Caco-2 (cell line): ENCODE measurements at places on chromosomes 1 and 21. TPM values are rescaled to one million over a fixed set of nuclear protein-coding genes. Genes with fewer than 3 reads are reported as not detected.
A peak's percentile ranks its signal among the peaks of the same experiment; 100 is the strongest.

The TEDDM1 gene
- not detected in 2 replicates for total RNA-seq

The PSMG1 gene
- total RNA-seq, result 86.2 and 95.3 TPM in 2 replicates

The TTC4 gene
- total RNA-seq, result 14.0 and 14.8 TPM in 2 replicates

The ZNF326 gene
- 31.7 and 32.3 TPM in 2 replicates for total RNA-seq

The TAL1 gene
- total RNA-seq, result 12.2 and 15.2 TPM in 2 replicates

The RXFP4 gene
- total RNA-seq, result not detected in 2 replicates

The TARS2 gene
- total RNA-seq, result 26.8 and 30.6 TPM in 2 replicates

The TCHH gene
- total RNA-seq, result 0.39 and 0.54 TPM in 2 replicates

The C1orf141 gene
- not detected in 2 replicates for total RNA-seq

The AIRE gene
- total RNA-seq, result not detected in 2 replicates

The BCAN gene
- total RNA-seq, result not detected in 2 replicates

GRCh38 chr1:32749771-32750170, 47.2 kb upstream of the SYNC start:
- DNase-seq, result no peak
- H3K36me3 ChIP-seq, result no peaks in the 10 kb centered on the region
- no peaks in the 10 kb centered on the region for H3K27me3 ChIP-seq
- H3K4me3 ChIP-seq, result no peak overlapping the region

DNA sequence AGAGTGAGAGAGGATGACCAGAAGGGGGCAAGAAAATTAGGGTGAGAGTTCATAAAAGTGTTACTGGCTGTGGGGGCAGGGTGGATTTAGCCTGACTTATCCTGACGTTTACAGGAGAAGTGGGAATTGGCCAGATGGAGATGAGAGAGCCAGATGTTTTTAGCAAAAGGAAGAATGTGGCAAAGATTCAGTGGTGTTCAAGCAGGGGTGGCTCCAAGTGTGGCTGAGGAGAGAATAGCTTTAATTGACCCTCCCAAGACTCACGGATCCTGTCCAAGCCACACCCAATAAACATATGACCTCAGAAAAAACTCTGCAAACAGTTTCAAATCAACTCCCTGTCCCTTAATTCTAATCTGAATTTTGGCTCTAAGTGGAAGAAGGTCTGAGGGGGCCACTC, 35.2 kb upstream of the EDEM3 start:
- no peak for DNase-seq
- H3K4me3 ChIP-seq, result no peak overlapping the region
- H3K27ac ChIP-seq, result no peak overlapping the region
- no peaks in the 10 kb centered on the region for H3K27me3 ChIP-seq

DNA sequence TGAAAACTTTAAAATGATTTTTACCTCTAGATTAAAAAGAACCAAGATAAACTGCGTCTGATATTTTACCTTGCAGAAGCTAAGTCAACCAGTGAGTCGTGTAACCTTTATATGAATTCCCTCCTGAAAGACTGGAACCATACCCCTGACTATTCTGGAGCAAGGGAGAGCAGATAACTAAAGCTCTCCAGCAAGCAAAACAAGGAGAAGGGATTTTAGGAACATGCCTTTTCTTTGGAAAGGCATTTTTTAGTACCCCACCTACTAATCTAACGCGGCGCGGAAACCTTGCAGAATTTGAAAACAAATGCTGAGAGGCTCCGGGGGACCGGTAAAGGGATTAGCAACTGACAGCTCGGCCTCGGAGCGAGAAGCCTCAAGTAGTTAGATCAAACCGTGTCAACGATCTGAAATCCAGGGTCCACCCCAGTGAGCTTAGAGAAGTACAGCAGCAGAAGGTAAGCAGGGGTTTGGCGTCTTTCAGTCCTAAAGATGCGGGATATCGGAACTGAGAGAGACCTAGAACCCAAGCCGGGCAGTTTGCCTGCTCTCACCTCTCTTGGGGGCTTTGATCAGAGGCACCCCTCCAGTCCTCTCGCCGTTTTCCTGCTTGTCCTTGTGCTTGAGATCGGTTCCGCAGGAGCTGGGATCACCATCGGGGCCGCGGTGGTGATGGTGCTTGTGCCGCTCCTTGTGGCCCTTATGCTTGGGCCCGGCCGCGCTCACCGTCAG, 954 bp downstream of the RSBN1 start:
- H3K4me3 ChIP-seq, result peak overlapping the region; percentile 82
- DNase-seq, result peak; percentile 15
- no peaks in the 10 kb centered on the region for H3K27me3 ChIP-seq
- peak overlapping the region; percentile 70 for H3K27ac ChIP-seq
- H3K4me1 ChIP-seq, result peaks cover 8% of the 10 kb centered on the region

DNA sequence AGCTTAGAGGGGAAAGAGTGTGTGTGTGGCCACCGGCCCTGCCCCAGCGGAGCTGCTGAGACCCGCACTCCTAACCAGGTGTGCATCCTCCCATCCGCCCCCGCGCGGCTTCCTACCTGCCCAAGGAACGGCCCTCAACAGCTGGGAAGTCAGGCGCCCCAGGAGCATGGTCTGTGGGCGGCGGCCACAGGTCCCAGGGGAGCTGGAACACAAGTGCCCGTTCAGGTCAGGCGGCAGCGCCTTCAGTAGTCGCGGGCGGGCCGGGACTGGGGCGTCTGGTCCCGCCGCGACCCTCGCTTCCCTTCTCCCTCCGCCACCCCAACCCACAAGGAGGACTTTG, 448 bp downstream of the AURKAIP1 start:
- DNase-seq, result no peak
- H3K27me3 ChIP-seq, result no peaks in the 10 kb centered on the region
- H3K27ac ChIP-seq, result peak overlapping the region; percentile 93
- H3K4me3 ChIP-seq, result peak overlapping the region; percentile 84
- peaks cover 6% of the 10 kb centered on the region for H3K4me1 ChIP-seq

DNA sequence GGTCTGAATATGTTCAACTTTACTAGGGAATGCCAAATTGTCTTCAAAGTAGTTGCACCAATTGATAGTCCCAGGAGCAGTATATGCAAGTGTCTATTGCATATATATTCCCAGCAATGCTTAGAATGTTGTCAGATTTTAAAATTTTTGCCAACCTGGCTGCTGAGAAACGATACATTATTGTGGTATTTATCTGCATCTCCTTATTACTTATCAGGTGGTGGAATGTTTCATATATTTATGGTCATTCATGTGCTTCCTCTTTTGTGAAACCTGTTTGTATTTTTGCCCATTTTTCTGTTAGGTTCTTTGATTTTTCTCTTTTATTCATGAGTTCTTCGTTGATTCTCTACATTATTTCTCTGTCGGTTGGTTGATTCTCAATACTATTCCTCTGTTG, 39.5 kb downstream of the COLGALT2 start:
- H3K4me1 ChIP-seq, result peaks cover 57% of the 10 kb centered on the region
- no peaks in the 10 kb centered on the region for H3K36me3 ChIP-seq
- no peaks in the 10 kb centered on the region for H3K27me3 ChIP-seq
- DNase-seq, result no peak

GRCh38 chr1:46464013-46464548, 25.6 kb upstream of the DMBX1 start:
- H3K36me3 ChIP-seq, result no peaks in the 10 kb centered on the region
- DNase-seq, result no peak
- no peaks in the 10 kb centered on the region for H3K27me3 ChIP-seq
- H3K27ac ChIP-seq, result no peak overlapping the region
- no peaks in the 10 kb centered on the region for H3K4me1 ChIP-seq

DNA sequence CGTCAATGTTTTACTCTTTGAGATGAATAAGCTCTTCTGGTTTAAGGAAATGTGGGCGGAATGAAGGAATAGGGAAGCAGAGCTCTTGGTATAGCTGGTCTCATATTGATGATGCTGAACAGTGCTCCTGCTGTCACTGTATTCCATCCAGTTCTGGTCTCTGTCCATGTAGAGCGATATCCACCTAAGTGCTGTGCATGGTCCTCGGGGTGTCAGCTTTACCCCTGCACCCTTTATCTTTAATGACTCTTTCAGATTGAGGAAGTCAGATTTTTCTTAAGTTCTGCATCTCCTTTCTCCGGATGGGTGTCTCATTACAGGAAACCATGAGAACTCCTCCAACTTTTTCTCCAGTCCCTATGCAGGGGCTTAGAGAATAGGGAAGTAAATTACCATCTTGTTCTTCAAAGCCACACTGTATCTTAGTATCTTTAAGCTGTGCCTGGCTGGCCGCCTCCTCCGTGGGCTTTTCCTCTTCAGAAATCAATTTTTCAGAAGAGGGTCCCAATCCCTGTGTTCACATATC, 52.9 kb downstream of the PDE4B start:
- no peak overlapping the region for H3K27ac ChIP-seq
- H3K4me3 ChIP-seq, result no peak overlapping the region
- no peaks in the 10 kb centered on the region for H3K4me1 ChIP-seq
- H3K27me3 ChIP-seq, result no peaks in the 10 kb centered on the region

- no peaks in the 10 kb centered on the region for H3K36me3 ChIP-seq
- no peaks in the 10 kb centered on the region for H3K27me3 ChIP-seq
- no peak overlapping the region for H3K27ac ChIP-seq
Measured at GRCh38 chr1:47519971-47520370, 82.1 kb downstream of the FOXD2 start.

DNA sequence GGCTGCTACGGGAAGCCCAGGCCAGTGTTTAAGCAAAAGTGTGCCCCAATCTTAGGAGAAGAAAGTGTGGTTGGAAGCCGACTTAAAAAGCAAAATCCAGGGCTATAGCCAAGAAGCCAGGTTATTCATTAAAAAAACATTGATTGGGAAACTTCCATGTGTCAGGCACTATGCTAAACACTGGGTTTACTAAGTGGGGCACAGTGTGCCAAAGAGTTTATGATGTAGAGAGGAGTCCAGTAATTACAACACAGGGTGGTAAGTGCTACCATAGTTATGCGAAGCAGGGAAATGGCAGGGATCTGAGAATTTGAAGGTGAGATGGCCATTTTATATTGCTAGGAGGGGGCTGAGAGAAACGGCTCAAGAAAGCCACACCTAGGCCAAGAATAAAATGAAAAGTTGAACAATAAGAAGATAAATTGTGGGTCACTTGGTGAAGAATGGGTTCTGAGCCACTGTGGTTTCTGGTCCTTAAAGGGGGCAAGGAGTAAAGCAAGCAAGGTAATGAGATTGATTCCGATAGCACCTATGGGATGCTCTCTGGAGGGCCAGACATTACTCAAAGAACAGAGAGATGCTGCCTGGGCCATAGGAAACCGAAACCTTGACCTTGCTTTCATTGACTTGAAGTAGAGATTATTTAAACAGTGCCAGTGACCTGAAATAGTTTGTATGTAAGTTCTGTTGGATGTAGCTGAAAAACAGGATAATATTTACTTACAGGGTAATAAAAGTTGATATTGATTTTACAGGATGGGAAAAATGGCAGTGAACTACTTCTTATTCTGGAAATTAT, 177.8 kb downstream of the GIPC2 start:
- no peaks in the 10 kb centered on the region for H3K27me3 ChIP-seq
- no peak for DNase-seq
- no peak overlapping the region for H3K4me3 ChIP-seq
- no peaks in the 10 kb centered on the region for H3K36me3 ChIP-seq

GRCh38 chr1:97572561-97572960, 348.3 kb downstream of the DPYD start:
- no peak overlapping the region for H3K27ac ChIP-seq
- no peaks in the 10 kb centered on the region for H3K4me1 ChIP-seq
- no peak overlapping the region for H3K4me3 ChIP-seq
- DNase-seq, result no peak
- H3K27me3 ChIP-seq, result no peaks in the 10 kb centered on the region
- H3K36me3 ChIP-seq, result no peaks in the 10 kb centered on the region

GRCh38 chr1:226985839-226986463, 45.9 kb downstream of the COQ8A start:
- H3K27me3 ChIP-seq, result no peaks in the 10 kb centered on the region
- H3K4me1 ChIP-seq, result peaks cover 8% of the 10 kb centered on the region
- DNase-seq, result no peak
- peak overlapping the region; percentile 45 for H3K27ac ChIP-seq

- no peaks in the 10 kb centered on the region for H3K4me1 ChIP-seq
- peaks cover 1% of the 10 kb centered on the region; the same call in 1 of the 2 replicates for H3K36me3 ChIP-seq
- H3K27ac ChIP-seq, result no peak overlapping the region
- H3K27me3 ChIP-seq, result no peaks in the 10 kb centered on the region
Measured at GRCh38 chr1:30950700-30951099, 42.1 kb upstream of the SDC3 start.

GRCh38 chr1:97281962-97282361, 560.4 kb downstream of the PTBP2 start:
- H3K27me3 ChIP-seq, result no peaks in the 10 kb centered on the region
- no peak for DNase-seq
- no peak overlapping the region for H3K4me3 ChIP-seq
- H3K27ac ChIP-seq, result no peak overlapping the region
- H3K36me3 ChIP-seq, result no peaks in the 10 kb centered on the region
- no peaks in the 10 kb centered on the region for H3K4me1 ChIP-seq

GRCh38 chr1:15833069-15833679, 14.3 kb upstream of the SPEN start:
- H3K27me3 ChIP-seq, result no peaks in the 10 kb centered on the region
- H3K4me1 ChIP-seq, result no peaks in the 10 kb centered on the region
- no peaks in the 10 kb centered on the region for H3K36me3 ChIP-seq
- H3K4me3 ChIP-seq, result peak overlapping the region; percentile 64
- no peak overlapping the region for H3K27ac ChIP-seq

GRCh38 chr1:219031809-219032208, 141.9 kb upstream of the LYPLAL1 start:
- no peaks in the 10 kb centered on the region for H3K27me3 ChIP-seq
- no peak overlapping the region for H3K4me3 ChIP-seq
- DNase-seq, result no peak
- no peaks in the 10 kb centered on the region for H3K36me3 ChIP-seq
- no peak overlapping the region for H3K27ac ChIP-seq
